ENCODE measurements at places on chromosomes 16 and 17. TPM values are rescaled to one million over a fixed set of nuclear protein-coding genes. Genes with fewer than 3 reads are reported as not detected.

The NRN1L gene
- total RNA-seq: not detected

The BHLHA9 gene
- total RNA-seq: not detected

The ESRP2 gene
- 71.0 TPM for total RNA-seq

DNA sequence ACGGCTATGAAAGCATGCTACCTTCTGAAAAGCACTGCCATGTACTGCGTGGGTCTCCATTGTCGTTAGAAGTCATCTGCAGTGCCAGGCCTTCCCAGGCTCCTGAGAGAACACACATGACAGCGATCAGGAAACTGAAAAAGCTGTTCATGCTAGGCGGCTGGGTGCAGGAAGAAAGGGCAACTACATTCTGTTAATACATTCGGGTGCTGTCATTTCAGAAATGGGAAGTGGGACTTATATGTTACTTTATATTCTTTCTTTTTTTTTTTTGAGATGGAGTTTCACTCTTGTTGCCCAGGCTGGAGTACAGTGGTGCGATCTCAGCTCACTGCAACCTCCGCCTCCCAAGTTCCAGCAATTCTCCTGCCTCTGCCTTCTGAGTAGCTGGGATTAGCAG lies 19.9 kb downstream of the CFAP20 start:
- DNase-seq: no peak

DNA sequence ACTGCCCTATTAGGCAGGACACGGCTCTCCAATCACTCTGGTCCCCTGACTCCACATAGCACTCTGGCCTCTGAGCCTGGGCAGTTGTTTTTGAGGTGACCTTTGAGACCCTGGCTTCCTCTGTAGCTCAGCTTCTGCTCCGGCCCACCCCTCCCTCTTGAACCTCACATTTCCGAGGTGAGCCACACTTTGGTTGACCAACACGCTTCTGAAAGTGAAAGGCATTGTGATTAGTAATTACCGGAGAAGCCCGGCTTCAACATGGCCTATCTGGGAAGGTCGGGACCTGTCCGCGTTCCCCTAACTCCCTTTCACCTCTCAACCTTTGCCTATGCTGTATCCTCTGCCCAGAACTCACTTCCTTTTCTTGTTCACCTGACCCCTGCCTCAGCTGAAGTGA lies 10.3 kb upstream of the ITGAX start:
- DNase-seq: no peak

GRCh38 chr17:74619077-74619673 lies 4.4 kb downstream of the CD300E start:
- no peak for DNase-seq

- DNase-seq: no peak
Measured at GRCh38 chr16:3051494-3051893, 5.1 kb downstream of the MMP25 start.

GRCh38 chr17:40323391-40324381 lies 14.7 kb downstream of the RARA start:
- no peak for DNase-seq

DNA sequence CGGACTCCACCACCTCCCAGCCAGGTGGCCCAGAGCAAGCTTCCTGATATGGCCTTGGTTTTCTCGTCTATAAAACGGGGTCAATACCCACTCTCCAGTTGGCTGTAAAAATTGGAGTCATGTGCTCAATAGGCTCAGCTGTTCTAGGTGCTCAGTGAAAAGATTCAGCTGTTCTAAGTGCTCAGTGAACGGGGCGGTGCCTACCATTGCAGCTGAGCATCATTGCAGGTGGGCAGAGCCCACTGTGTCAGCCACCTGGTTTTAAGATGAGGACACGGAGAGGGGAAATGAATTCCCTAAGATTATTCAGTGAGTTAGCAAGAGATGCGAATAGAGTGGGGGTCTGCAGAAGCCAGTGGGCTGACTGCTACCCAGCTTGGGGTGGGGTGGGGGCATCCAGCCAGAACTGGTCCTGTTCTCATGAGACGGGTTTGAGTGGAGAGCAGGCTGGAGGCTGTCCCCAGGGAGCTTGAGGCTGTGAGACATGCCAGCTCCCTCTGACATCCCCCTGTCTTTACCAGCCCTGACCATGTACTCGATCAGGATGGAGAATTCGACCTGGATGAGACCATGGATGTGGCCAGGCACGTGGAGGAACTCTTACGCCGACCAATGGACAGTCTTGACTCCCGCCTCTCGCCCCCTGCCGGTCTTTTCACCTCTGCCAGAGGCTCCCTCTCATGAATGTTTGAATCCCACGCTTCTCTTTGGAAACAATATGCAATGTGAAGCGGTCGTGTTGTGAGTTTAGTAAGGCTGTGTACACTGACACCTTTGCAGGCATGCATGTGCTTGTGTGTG lies 21.9 kb downstream of the STAT5A start:
- no peak for DNase-seq

DNA sequence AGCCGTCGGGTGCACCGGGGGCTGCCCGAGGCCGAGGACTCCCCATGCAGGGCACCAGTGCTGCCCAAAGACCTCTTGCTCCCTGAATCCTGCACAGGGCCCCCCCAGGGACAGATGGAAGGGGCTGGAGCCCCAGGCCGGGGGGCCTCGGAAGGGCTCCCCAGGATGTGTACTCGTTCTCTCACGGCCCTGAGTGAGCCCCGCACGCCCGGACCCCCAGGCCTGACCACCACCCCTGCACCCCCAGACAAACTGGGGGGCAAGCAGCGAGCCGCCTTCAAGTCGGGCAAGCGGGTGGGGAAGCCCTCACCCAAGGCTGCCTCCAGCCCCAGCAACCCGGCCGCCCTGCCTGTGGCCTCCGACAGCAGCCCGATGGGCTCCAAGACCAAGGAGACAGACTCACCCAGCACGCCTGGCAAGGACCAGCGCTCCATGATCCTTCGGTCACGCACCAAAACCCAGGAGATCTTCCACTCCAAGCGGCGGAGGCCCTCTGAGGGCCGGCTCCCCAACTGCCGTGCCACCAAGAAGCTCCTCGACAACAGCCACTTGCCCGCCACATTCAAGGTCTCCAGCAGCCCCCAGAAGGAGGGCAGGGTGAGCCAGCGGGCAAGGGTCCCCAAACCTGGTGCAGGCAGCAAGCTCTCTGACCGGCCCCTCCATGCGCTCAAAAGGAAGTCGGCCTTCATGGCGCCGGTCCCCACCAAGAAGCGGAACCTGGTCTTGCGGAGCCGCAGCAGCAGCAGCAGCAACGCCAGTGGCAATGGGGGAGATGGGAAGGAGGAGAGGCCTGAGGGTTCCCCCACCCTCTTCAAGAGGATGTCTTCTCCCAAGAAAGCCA lies 40.6 kb downstream of the SREBF1 start:
- DNase-seq: no peak

Data from vagina (tissue), 2 donors.